ENCODE measurements at places on chromosomes 16 and 17.
A peak's percentile ranks its signal among the peaks of the same experiment; 100 is the strongest.

DNA sequence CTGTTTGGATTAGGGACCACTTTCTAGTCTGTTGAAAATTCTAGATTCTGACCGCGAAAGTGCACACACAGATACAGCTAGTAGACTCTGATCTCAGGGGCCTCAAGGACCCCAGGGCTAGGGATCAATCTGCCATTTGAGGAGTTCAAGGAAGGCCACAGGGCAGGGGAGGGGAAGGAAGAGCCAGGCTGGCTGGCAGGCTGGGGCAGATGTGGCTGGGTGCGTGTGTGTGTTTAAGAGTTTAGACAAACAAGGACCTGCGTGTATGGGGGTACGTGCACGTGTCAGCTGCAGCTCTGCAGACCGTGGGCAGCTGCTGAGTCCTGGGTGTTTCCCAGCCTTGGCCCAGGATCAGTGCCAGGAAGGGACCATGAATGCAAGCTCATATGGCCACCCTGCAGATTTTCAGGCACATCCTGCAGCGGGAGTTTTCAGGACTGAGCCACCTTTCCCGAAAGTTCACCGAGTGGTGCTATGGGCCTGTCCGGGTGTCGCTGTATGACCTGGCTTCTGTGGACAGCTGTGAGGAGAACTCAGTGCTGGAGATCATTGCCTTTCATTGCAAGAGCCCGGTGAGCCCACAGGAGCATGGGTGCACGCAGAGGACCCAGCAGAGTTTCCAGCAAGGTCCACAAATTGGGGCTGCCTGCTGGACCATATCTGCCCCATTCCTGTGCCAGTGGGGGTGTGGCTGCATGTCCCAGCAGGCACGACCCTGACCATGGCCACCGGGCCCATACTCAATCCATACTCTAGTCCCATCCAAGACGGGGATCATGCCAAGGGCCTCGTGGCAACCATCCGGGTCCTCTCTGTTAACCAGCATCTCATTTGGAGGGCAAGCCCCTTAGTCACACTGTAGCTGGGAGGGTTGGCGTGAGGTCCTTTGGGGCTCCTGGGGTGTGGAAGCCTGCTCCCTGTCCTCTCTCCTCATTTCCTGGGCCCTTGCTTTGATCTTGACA is 10.6 kb downstream of the TRPV2 start:
- peak; percentile 19 for DNase-seq

- no peak for DNase-seq
Observed at GRCh38 chr17:56779322-56779721, 54.4 kb downstream of the C17orf67 start.

- DNase-seq, result peak; percentile 21
Observed at GRCh38 chr17:57735707-57736106, 9.4 kb downstream of the CCDC182 start.

DNA sequence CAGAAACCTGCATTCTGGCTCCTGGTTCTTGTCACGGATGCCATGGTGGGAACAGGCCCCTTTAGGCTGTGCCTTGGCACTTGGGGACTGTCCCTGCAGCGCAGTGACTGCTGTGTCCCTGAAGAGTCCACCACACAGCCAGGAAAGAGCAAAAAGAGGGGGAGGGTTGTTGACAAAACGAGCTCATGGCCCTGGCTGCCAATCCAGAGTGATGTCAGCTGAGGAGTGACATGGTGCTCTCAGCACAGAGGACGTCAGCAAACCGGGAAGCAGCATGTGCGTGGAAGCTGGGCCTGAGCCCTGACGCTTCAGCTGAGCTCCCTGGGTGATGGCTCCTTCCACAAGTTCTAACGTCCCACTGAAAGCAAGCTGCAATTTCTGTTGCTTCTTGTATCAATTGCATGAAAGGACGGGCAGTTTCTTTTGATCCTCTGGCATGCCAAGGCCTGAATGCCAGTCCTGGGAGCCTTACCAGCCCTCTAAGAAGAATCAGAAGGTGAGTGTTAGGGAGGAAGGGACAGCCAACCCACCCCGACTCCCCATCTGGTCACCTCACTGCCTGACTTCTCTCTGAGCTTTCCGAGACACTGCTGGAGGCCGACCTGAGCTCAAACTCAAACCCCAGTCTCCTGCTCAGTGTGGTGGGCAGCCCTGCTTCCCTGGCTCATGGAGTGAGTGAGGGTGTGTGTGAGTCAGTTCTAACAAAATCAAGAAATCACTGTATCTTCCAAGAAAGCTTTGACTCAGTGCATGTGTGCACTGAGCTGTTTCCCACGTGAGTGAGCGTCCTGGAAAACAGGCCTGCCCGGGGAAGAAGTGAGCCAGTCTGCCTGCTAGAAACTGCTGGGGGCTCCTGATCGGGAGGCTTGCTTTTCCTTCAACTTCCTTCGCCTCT is 14.7 kb upstream of the WNT3 start:
- no peak for DNase-seq

GRCh38 chr16:69840975-69841374 is 78.8 kb downstream of the WWP2 start:
- no peak for DNase-seq

GRCh38 chr17:81084680-81085419 is 49.9 kb downstream of the BAIAP2 start:
- DNase-seq, result no peak

- DNase-seq, result no peak
Observed at GRCh38 chr17:37774504-37774903, 29.6 kb upstream of the HNF1B start.

DNA sequence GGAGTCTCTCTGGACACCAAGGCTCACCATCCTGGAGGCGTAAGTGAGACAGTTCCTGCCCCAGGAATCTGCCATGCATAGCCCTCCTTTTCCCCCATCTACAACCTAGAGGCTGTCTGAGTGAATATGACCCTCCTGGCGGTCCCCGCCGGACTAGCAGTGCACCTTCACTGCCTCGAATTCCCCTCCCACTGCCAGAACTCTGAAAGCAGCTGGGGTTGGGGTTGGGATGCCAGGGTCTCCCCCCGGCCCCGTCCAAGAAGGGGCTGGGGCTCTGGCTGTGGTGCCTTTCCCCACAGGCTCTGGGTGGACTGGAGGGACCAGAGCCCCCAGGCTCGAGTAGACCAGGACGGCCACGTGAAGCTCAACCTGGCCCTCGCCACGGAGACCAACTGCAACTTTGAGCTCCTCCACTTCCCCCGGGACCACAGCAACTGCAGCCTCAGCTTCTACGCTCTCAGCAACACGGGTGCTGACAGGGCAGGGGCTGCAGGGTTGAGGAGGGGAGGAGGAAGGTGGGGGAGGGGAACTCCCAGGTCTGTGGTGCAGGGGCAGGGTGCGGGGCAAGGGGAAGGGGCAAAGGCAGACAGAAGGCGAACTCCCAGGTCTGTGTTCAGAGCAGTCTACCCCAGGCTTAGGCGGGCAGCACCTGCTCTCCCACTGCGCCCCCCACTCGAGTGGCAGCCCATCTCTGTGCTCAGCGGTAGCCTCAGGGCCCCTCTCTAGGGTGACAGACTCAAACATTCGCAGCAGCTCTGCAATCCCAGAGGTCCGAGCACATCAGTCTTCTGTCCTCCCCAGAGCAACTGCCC is 1.2 kb downstream of the ZACN start:
- no peak for DNase-seq

DNA sequence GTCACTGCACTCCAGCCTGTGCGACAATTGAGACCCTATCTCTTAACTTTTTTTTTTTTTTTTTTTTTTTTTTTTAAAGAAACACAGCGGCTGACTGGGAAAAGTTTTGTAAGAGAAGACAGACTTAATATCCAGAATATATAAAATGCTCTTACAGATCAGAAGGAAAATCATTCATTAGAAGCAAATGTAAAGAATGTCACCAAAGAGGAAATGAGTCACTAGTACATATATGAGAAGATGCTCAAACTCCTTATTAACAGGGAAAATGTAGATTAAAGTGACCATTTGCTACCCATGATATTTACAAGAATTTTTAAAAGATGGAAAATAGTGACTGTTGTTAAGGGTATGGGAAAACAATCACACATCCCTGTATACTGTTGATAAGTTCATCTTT is 48.9 kb downstream of the RABEP1 start:
- DNase-seq, result no peak
